ENCODE measurements at places on chromosomes 2 and 18. TPM values are rescaled to one million over a fixed set of nuclear protein-coding genes. Genes with fewer than 3 reads are reported as not detected.

DNA sequence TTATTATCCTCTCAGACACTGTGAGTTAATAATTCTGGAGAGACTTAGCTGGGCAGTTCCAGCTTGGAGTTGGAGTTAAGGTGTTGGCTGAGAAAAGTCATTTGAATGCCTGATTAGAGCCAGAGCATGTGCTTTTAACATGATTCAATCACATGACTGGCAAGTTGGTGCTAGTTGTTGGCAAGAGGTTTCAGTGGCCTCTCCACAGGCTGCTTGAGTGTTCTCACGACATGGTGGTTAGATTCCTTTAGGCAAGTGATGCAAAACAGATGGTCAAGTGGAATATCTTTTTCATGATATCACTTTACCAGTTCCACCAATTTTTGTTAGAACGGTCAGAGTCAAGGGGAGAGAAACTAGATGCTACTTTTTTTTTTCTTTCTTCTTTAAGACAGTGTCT, 262.7 kb upstream of the FN1 start:
- DNase-seq, result no peak

DNA sequence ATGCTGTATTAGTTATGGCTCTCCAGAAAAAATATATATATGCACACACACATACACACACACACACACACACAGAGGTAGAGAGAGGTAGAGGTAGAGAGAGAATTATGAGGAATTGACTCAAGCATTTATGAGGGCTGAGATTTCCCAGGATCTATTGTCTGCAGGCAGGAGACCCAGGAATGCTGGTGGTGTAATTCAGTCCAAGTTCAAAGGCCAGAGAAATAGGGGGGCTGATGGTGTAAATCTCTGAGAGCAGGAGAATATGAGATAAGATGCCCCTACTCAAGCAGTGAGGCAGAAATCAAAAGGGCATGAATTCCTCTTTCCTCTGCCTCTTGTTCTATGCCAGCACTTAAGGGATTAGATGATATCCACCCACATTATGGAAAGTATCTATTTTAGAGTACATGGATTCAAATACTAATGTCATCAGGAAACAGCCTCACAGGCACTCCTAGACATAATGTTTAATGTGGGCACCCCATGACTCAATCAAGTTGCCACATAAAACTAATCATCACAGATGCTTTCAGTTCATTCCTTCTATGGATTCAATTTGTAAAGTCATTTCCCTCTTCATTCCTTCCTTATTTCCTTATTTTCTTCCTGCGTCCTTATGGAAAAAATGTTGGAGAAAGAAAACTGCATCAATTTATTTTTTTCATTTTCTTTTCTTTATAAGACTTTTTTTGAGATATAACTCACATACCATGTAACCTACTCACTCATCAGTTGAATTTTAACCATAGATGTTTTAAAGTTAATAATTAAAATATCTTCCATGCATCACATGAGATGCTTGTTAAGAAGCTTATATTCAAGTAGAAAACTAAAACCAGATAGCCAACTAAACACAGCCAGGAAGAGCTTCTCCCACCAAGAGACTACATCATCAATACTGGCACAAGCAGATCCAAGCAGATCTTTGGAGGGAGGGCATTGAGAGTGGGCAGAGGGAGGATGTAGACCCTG, 406.2 kb downstream of the MBD2 start:
- DNase-seq, result no peak

- no peak for DNase-seq
Measured at GRCh38 chr2:209305746-209306196, 118.1 kb upstream of the MAP2 start.

- DNase-seq, result no peak
Measured at GRCh38 chr18:46563317-46563716, 93.7 kb downstream of the LOXHD1 start.

GRCh38 chr2:38010995-38011394, 65.0 kb downstream of the CYP1B1 start:
- DNase-seq, result no peak

The RGPD8 gene
- total RNA-seq, result 7.8 TPM

DNA sequence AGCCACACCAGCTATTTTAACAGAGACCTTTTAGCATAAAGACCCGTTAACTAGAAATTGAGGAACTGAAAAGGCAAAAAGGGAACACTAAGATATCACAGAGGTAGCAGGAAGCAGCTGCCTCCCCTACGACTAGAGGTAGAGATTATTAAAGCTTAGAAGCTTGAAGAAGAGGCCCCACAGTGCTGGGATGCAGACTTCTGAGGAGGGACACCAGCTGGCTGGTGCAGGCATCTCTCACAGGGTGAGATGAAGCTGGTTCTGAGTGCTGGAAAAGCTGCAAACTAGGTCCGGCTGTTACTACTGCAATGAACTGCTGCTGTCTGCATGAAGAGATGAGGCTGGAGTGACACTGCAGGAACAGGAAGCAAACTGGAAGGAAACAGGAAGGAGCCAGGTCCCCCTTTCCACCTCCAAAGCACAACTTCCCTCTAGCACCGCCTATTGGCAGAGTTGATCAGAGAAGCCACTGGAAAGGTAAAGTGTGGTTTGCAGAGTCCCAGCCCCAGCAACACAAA, 61.2 kb upstream of the MRPS9 start:
- DNase-seq, result no peak

The SH3RF3 gene
- total RNA-seq, result 7.4 TPM

The PSD4 gene
- total RNA-seq, result 2.9 TPM
